K562 (cell line): ENCODE measurements at places on chromosomes 7 and 10. TPM values are rescaled to one million over a fixed set of nuclear protein-coding genes. Genes with fewer than 3 reads are reported as not detected.

- no peaks in the 10 kb centered on the region for H3K27me3 ChIP-seq
- no peak overlapping the region for H3K27ac ChIP-seq
- H3K36me3 ChIP-seq: peaks cover 9% of the 10 kb centered on the region; the same call in 2 of the 3 replicates
Observed at GRCh38 chr7:77759294-77759889, 38.8 kb downstream of the TMEM60 start.

DNA sequence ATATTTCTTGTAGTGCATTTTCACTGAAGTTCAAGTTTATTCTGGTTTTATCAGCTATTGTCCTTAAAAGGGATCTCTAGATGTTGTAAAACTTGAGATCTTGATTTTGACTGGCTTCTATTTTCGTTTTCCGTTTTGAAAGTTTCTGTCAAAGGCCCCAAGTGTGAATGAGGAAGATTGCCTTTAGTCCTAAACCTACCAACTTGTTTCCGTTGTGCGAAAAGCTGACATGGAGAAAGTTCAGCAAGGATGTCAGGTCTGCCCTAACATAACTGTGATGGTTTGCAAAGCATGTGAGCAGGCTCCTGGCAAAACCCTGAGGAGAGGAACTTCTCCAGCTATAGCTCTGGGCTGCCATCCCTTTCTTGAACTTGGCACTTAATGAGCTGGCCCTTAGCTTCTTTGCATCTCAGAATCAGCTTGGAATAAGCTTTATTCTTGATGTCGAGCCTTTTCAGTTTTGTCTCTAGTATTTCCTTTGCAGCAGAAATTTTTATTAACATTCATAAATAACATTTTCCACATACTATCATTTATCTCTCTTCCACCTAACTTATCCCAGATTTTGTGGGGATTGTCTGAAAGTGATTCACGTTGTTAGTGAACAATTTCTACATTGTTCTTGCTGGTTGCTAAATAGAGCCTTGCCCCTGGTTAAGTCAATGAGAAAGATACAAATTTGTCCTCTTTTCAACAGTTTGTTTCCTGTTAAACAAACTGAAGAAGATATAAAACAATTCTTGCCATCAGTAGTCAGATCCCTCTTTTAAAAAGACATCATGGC lies 559.4 kb downstream of the SUGCT start:
- no peak overlapping the region for H3K27ac ChIP-seq
- DNase-seq: no peak
- H3K4me1 ChIP-seq: no peaks in the 10 kb centered on the region
- H3K4me3 ChIP-seq: no peak overlapping the region

PVRIG gene
- polyA plus RNA-seq: 0.16 TPM in 1 of 2 replicates, not detected in the other

ZC3HAV1L gene
- polyA plus RNA-seq: not detected in 2 replicates

- no peak for DNase-seq
- no peak overlapping the region for H3K27ac ChIP-seq
- H3K36me3 ChIP-seq: no peaks in the 10 kb centered on the region
- no peaks in the 10 kb centered on the region for H3K4me1 ChIP-seq
- H3K4me3 ChIP-seq: no peak overlapping the region
Observed at GRCh38 chr7:43495572-43495971, 87.3 kb upstream of the STK17A start.

- no peaks in the 10 kb centered on the region for H3K27me3 ChIP-seq
- DNase-seq: no peak
- no peaks in the 10 kb centered on the region for H3K36me3 ChIP-seq
- peaks cover 8% of the 10 kb centered on the region; the same call in 1 of the 2 replicates for H3K4me1 ChIP-seq
- no peak overlapping the region for H3K27ac ChIP-seq
Observed at GRCh38 chr7:100211342-100211780, 8.4 kb upstream of the PVRIG start.
